ENCODE measurements at places on chromosomes 7 and 10. TPM values are rescaled to one million over a fixed set of nuclear protein-coding genes. Genes with fewer than 3 reads are reported as not detected.

ASAH2 gene
- total RNA-seq, result 7.3 TPM

- DNase-seq, result no peak
Measured at GRCh38 chr7:99140813-99141212, 3.1 kb downstream of the SMURF1 start.

- DNase-seq, result no peak
Measured at GRCh38 chr10:15714847-15715246, 4.9 kb downstream of the ITGA8 start.

NCF1 gene
- 0.23 TPM for total RNA-seq

TIMM23 gene
- 141 TPM for total RNA-seq

- DNase-seq, result no peak
Measured at GRCh38 chr7:41446606-41447449, 256.1 kb downstream of the INHBA start.

DNA sequence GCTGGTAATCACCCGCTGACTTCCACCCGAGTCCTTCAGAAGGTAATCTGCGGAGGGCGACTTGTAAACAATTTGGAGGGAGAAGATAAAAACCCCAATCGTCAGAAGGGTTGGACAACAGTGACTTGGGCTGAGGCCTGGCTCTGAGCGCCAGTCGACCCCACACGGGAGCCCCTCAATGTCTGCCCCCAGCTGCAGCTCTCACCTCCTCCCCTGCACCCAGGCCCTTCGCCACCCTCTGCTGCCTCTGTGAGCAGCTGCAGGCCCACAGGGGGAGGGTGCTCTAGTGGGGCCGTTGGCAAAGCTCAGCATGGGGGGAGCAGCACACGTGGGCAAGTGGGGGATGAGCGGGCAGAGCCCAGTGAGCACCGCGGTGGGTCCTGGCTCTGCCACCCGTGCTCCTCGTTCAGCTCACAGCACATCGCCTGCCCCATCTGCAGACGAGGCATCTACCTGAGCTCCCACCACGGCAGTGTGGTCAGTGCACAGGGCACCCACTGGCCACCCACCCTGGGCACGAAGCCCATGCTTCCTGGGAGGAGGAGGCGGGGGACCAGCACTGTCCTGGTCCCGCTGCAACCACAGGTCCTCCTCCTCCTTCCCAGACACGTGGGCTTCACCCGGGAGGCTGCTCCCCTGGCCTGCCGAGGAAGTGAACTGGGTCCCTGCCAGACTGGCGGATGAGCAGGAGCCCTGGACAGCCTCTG is 280.5 kb downstream of the ELFN1 start:
- no peak for DNase-seq

- no peak for DNase-seq
Measured at GRCh38 chr10:115167751-115168150, 74.6 kb downstream of the ATRNL1 start.

DNA sequence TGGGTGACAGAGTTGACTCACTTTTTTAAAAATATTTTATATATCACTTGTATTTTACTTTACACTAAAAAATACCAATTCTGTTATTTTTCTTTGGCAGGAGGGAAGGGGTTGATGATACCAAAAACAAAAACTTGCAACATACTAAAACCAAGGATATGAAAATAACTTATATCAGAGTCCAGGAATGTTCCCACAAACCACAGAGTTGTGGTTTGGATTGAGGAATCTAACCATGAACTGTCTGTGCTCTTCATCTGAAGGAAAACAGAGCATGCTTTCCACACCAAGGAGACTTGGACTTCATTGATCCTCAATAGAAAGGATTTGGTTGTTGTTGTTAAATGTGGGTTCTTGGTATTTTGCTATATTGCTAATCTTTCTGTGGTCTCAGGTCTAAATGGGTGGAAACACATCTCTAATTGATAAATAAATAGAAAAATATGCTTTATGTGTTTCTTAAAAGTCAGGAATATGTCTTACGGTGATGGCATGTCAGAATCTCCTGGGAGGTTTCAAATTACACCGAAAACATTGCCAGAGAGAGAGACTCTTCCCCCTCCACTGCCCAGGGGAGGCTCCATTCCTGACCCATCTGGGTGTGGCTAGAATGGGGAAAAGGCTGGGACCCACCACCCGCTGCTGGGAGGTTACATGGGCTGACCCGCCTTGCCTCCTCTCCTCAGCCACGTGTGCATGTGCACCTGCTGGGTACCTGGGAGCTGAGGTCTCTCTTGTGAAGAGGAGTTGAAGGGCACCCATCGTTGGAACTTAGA is 46.9 kb upstream of the STK17A start:
- DNase-seq, result no peak

OGDHL gene
- total RNA-seq, result 21.4 TPM

APBB1IP gene
- total RNA-seq, result 0.16 TPM

TNPO3 gene
- 59.8 TPM for total RNA-seq

DNA sequence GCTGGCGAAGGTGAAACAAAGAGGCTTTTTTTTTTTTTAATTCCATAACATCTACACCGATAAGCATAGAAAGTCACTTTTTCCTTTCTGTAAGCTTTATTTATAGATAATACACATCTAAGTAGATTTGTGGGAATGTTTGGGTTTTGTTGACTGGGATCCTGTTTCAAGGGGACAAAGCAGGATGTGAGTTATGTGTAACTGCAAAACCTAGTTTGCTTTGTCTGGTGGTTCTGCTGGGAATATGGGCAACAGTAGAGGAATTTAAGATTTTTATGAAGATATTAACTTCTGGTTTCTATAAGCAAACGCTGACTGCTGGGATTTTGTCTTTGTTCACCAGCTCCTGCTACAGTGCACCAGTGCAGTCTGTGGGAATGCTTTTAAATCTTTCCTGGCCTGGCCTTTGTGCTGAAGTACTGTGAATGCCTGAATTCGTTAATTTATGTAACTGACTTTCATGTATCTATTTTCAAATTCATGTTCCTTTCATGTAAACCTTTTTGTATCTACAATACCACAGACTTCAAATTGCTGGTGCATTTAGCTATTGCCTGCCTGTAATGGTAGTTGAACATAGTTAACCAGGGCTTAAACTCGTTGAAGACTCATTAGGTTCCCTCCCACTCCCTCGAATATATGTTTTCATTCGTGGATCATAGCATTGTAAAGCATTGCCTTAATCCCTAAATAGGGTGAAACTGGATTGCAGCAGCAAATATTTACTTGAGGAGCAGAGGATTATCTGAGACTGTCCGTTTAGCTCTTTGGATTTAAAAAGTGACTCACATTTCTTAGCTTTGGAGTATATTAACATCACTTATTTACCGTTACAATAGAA is 1.5 kb downstream of the KLHL7 start:
- no peak for DNase-seq

PNLIPRP3 gene
- total RNA-seq, result not detected

- DNase-seq, result no peak
Measured at GRCh38 chr10:34047389-34047788, 712.9 kb upstream of the NRP1 start.

DNA sequence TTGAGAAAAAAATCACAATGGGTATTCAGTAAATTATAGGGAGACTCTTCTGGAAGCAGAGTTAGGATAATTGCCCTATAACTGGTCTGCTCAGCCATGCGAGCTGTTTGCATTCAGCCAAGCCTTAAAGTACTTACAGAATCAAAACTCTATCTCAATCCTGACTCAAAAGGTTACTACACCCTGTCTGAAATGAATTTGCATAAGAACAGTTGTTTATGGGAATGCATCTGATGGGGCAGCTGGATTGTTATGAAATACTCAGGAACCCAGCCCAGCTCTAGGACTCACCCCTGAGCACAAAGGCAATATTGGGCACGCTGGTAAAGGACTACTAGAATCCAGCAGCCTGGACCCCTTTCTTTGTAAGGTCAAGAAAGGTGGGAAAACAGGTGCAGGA is 38.8 kb downstream of the AKR1B15 start:
- DNase-seq, result no peak

All from Caco-2 (cell line).